Panc1 (cell line): ENCODE measurements at places on chromosomes 2 and 18. TPM values are rescaled to one million over a fixed set of nuclear protein-coding genes. Genes with fewer than 3 reads are reported as not detected.

TACR1 gene
- not detected for total RNA-seq

PLEK gene
- total RNA-seq = 0.13 TPM

REEP1 gene
- total RNA-seq = 0.23 TPM

SCYGR4 gene
- not detected for total RNA-seq

TDRD15 gene
- not detected for total RNA-seq

CNGA3 gene
- total RNA-seq = not detected

CSRNP3 gene
- not detected for total RNA-seq

CCDC148 gene
- 0.92 TPM for total RNA-seq

- no peak for DNase-seq
Observed at GRCh38 chr2:179532863-179533278, 268.2 kb upstream of the SESTD1 start.

DNA sequence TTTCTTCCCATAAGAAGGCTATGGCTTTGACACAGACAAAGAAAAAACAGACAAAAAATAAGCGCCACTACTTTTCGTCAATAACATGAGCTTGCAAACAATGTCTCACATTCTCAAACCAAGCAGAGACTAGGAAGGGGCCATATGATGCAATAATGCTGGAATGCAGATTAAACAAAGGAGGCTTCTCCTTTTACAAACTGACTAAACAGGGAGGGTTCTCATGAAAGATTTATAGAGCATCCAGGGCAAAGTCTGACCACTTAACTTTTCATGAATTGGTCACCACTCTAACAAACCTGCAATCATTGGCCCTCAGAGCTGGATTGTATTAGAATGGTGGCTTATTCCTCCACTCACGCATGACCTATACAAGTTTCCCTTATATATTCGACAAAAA lies 663.3 kb upstream of the CHAC2 start:
- peak; percentile 4 for DNase-seq

DNA sequence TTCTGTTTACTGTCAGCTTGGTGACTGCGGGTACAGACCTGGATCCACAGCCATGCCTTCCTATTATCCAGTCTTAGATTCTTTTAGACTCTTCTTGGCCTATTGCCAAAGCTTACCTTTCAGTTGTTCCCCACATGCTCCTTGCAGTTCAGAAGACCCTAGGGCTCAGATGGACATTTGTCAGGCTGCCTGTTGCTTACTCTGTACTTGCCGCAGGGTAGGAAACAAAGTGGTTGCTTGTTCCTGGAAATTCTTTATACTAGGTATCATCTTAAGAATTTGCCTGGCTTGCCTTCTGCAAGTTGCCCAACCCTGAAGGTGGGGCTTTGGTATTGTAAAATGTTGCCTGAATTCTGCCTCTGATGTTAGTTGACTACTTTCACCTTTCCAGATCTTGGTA lies 24.4 kb downstream of the CD28 start:
- no peak for DNase-seq

GRCh38 chr2:174691201-174691779 lies 73.0 kb downstream of the CHRNA1 start:
- no peak for DNase-seq

DNA sequence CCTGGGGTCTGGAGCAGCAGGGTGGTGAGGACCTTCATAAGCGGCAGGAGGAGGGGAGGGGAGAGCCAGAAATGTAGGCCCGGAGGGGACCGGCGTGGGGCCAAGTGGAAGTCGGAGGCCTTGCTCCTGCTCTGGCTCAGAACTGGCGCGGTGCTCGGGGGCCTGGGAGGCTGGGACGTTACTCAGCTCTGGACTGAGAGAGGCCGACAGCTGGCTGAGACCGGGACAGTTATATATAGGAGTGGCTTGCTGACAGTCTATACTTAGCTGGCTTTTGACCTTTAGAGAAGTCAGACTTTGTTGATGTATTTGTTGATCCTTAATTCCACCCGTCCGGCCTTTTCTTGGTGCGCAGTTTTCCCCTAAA lies 15.7 kb downstream of the IGFBP5 start:
- DNase-seq = no peak

- no peak for DNase-seq
Observed at GRCh38 chr18:48996901-48997463, 46.2 kb upstream of the SMAD7 start.
